CD8-positive, alpha-beta memory T cell (primary cell): ENCODE measurements at places on chromosomes 3 and 15. TPM values are rescaled to one million over a fixed set of nuclear protein-coding genes. Genes with fewer than 3 reads are reported as not detected.

GRCh38 chr15:60346077-60346476, 51.7 kb downstream of the ANXA2 start:
- DNase-seq: no peak

GRCh38 chr15:62165104-62165792, at the start of gene C2CD4B:
C2CD4B (minus strand) TSS chr15:62165285; CDS start chr15:62164984, 301 bp downstream.
- no peak for DNase-seq

DNA sequence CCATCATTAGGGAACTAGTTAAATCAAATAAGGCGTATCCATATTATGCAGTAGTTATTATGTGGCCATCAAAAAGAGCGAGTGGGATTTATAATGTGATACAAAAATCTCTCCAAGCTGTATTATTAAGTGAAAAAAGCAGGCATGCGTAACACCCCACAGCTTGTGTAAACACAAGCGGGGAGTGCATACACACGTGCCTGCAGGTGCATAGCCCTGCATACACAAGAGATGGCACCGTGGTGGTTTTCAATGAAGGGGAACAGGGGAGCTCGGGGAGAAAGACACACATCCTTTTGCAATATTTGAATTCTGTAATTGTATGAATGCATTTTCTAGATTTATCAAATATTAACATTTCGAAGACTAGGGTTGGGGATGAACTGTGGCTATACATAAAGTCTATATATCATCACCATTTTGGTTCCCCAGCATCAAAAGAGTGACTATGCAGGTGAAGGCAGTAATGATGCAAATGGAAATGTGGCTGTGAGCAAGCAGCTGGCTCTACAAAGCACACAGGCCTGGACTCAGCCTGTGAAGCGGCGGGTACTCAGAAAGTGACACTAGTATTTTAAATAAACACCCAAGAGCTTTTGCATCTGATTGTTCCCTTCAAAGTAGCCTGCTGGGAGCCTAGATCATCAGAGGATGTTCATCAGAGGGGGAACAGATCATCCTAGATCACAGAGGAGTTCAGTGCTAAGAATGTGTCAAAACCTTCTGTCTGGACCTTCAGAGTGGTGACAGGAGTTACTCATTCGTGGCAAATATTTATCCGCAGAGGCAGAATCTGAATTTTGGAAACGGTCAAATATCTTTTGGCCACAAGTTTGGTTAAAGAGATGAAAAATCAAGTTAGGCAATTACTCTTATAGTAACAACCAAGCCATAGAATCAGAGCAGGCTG, 9.4 kb upstream of the KIF7 start:
- no peak for DNase-seq

DNA sequence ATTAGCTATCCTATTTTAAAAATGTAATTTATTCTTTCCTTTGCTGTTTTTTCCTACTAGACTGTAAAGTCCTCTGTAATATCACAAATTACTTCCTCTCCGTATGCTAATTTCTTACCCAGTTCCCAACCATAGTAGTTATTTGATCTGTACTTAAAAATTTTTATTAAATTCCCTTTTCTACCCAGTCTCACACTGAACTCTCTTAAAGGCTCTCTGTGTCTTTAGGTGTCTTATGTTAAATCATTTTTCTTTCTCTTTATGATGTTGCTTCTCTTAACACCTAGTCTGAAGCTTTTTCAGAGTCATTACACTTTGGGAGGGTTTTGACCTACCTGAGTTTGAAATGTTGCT, 378.6 kb downstream of the NSUN3 start:
- DNase-seq: no peak

DNA sequence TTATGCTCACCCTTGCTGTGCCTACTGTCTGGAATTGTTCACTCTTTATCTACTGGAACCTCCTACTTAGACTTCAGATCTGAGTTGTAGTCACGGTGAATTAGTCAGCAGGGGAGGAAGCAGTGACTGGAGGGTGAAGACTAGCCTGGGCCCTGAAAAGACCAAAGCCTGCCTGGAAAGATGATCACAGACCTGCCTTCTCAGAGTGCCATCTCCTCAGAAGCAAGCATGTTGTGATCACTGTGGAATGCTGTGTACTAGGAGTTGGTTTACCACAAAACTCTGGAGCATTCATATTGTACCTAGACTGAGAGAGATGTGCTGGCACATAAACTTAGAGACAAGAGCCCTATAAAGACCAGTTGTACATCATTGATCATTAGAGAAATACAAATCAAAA, 100.7 kb upstream of the SCN10A start:
- DNase-seq: no peak

DNA sequence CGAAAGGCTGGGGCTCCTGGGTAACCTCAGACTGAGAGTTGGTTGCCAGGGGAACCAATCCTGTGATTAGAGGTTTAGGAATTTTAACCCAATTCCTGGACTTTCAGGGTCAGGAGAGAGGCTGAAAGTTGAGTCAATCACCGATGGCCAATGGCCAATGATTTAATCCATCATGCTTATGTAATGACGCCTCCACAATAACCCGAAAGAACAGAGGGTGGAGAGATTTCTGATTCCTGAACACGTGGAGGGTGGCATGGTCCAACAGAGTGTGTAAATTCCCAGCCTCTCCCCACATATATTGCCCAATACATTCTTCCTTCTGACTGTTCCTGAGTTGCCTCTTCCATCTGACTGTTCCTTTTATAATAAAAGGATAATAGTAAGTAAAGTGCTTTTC, 137.2 kb upstream of the CBLB start:
- DNase-seq: no peak

- DNase-seq: no peak
Measured at GRCh38 chr15:95266451-95267061, 1035.2 kb downstream of the MCTP2 start.

GRCh38 chr3:13477943-13478342, 2.2 kb upstream of the HDAC11 start:
- DNase-seq: no peak

GRCh38 chr3:73448761-73449301, 175.9 kb downstream of the PDZRN3 start:
- DNase-seq: no peak

GRCh38 chr15:92074646-92075045, 221.1 kb downstream of the SLCO3A1 start:
- no peak for DNase-seq

DNA sequence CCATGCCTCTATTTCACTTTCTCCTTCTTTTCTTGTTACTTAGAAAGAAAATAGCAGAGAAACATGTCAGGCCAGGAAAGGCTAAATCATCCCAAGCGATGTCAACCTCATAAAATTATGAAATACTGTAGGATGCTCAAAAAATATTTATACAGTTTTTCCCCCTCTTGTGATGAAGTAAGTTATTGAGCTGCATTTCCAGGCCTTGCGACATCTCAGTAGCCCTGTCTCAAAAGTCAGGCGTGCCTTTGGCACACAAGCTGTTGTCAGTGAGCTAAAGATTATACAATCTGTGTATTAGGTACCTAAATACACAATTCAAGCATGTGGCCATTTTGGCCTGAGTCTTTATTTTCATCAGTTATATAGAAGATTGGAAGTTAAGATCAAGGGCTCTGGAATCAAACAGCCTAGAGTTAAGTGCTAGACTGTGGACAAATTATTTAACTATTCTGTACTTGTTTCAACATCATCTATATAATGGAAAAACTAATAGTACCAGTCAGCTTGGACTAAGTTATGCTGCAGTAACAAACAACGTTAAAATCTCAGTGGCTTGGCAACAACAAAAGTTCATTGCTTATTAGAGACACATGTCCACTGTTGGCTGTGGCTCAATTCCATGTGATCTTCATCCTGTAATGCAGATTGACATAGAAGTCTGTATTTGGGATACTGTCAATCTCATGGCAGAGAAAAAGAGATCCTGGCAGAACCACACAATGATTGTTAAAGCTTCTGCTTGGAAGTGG, 406.4 kb upstream of the PROK2 start:
- no peak for DNase-seq

DNA sequence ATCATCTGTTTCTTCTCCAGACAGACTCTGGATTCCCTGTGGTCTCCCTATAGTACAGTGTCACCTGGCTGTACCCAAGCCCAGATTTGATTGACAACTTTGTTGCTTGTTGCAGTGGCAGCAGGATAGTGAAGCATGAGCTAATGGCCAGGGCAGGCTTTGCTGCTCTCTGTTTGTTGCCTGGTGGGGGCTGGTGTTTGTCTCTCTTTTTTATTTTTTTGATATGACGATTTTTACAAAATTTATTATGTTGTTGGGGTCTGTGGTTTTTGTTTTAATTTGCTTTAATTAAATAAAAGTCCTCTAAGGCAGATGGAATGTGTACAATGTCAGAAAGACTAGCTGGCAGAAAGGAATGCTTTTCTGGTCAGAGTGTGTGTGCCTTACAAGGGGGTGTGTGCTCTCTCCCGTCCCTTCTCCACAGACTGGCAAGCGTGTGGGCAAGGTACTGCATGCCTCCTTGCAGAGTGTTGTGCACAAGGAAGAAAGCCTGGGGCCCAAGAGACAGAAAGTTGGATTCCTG, 15.2 kb upstream of the CLEC3B start:
- DNase-seq: no peak

GRCh38 chr3:87997298-87997697, 61.5 kb downstream of the CGGBP1 start:
- DNase-seq: no peak

GRCh38 chr15:92881211-92881754, 18.8 kb upstream of the CHD2 start:
- DNase-seq: no peak

DNA sequence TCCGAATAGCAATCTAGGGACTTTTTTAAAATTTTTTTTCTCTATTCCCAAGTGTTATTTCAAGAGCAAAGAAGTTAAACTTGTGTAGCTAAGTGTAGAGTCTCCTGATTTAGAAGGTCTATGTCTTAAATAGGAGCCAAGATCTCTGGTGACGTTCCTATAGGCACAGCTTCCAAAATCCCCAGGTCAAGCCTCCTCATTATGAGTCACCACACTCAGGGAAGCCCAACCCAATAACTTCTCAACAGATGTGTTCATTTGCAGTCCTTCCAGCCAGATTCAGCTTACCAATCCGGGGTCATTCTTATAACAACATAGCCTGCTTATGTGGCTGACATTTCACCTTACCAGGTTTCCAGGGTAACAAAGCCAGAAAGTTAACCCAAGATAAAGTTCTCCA, 270.3 kb downstream of the IL5RA start:
- DNase-seq: no peak

DNA sequence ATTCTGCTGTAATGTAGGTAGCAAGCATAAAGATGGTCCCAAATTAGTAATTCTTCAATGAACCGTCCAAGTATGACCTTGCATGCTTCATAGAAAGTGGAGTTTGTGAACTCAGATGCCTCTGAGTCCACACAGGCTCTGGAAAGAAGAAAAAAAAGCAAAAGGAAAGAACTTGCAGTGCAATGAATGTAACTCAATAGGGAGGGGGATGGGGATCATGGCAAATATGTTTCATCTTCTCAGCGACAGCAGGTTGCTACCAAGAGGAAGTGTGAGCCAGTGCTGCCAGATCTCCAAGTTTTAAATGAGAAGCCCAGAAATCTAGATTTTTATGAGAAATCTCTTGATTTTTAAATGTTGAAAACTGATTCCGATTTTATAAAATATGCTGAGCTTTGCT, 50.3 kb downstream of the IL20RB start:
- DNase-seq: no peak

CILP gene
- not detected for total RNA-seq

UBA5 gene
- 52.1 TPM for total RNA-seq

RLBP1 gene
- not detected for total RNA-seq

LRRC28 gene
- total RNA-seq: 19.4 TPM

NDUFB5 gene
- 110 TPM for total RNA-seq

OR5K2 gene
- not detected for total RNA-seq

FOXL2NB gene
- not detected for total RNA-seq
